Fibroblast of lung (primary cell): ENCODE measurements at places on chromosomes 4 and X.

DNA sequence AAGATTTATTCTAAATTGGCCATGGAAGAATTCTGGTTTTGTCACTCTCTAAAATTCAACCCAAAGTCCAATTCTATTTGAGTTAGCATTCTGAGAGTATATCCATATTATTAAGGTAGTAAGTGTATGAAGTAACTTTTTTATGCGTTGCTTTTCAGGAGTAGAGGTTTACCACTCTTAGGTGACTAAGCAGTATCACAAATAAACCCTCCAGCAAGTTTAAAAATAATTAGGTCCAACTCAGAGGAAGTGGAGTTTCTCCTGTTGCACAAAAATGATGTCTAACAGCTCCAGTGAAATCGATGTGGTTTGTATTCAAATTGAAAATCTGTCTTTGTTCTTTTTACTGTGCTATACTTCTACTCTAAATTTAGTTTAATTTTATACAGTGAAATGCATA lies 6.6 kb downstream of the SCML1 start:
- peak; percentile 6 for DNase-seq

GRCh38 chrX:36199928-36200327 lies 280.4 kb downstream of the CFAP47 start:
- DNase-seq: no peak

DNA sequence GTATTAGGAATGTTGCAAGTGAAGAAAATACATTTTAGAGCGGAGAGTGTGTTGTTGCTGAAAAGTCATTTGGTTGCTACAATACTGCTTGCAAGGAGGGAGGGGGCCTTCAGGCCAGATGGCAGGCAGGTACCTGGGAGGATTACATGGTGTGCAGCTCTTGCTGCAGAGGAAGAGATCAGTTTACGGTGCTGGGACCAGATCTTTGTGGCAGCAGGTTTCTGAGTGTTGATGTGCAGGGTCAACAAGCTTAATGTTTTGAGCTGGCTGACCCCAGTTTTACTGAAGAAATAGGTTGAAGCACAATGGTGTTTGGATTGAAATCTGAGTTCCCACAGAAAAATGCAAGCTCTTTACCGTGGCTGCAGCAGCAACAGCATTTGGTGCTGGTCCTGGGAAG lies 96.4 kb upstream of the DDIT4L start:
- DNase-seq: no peak

- peak; percentile 6 for DNase-seq
Observed at GRCh38 chr4:86247320-86247719, 112.5 kb downstream of the MAPK10 start.

DNA sequence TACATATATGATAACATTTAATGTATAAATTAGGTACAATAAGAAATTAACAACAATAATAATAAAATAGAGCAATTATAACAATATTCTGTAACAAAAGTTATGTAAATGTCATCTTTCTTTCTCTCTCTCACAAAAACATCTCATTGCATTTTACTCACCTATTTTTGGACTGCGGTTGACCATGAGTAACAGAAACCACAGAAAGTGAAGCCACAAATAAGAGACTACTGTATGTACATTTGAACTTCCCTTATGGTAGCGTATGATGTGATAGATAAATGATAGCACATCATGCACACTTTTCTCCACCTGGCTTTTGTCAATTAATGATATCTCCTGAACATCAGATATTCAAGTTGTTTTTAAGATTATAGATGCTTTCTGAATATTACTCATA lies 80.5 kb downstream of the HNRNPD start:
- DNase-seq: no peak

DNA sequence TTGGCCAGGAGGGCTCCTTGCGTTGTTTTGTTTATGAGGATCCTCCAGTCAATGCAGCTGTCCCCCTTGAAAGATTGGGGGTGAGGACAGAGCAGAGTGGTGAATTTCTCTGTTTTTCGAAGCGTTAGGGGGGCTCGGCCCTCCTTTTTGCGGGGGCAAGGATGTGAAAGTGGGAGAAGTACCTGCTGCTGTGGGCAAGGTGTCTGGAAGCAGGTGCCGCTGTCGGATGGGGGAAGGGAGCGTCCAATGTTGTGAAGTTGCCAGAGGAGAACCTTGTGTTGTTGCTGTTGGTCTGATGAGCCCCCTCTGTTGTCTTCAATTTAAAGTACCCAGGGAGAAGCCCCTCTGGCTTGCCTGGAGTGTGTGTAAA lies 613 bp downstream of the GLRB start:
- DNase-seq: no peak

DNA sequence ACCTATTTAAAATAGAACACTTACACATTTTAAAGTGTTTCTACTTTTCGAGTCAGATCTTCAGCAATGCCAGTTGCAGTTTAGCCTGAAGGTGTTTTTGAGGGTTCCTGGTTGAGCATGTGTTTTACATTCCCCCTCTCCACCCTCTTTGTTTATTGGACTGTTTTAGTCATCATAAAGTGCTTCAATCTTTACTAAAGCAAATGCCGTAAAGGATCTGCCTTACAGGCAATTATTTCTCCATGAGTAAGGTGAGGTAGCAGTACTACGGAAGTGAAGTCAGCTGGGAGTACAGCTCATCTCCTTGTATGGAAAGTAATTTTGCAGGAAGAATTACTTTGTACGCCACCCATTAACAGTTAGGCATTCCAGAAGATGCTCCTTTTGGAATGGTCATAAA lies 36.9 kb downstream of the PDLIM5 start:
- no peak for DNase-seq

DNA sequence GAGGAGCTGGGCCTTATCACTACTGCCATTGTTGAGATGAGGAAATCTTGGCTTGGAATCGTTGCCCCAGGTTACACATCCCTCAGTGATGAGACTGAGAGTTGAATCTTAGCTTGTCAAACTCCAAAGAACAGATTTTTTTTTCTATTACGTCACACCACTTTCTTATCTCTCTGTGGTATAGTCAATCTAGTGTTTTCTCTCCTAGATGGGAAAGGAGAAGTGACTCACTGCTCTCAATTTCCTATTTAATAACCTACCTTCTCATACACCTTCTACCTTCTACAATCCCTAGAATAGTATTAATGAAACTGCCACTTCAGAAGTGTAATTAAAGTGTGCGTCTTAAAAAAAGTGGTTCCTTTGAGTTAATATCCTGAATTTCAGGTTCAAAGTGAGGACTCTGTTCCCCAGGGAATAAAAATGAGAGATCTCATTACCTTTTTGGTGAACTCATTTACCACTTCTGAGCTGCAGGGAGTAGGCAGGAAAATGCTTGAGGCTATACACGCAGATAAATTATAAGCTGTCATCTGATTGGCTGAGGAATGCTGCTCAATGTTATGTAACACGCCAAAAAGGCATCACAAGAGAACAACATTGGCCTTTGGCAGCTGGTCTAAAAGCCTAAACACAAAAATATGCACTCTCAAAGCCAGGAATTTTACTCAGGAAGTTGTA lies 59.3 kb downstream of the MAD2L1 start:
- DNase-seq: peak; percentile 81

GRCh38 chr4:30847167-30847566 lies 127.0 kb downstream of the PCDH7 start:
- DNase-seq: peak; percentile 22

DNA sequence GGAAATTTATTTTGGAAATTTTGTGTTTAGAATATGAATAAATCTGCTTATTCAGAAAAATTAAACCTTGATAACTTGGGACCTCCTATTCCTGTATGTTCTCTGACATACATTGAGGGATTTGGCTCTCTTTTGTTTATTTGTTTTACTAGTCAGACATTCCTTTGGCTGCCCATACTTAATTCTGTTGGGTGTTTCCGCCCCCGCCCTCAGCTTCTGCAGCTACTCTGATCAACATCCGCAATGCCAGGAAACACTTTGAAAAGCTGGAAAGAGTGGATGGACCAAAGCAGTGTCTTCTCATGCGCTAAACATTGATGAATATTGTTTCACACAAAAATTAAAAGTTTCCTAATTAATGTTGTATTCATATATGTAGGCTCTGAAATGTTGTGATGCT lies 40.5 kb downstream of the RRAGB start:
- peak; percentile 59 for DNase-seq

GRCh38 chr4:98611677-98612317 lies 46.6 kb downstream of the TSPAN5 start:
- no peak for DNase-seq

GRCh38 chr4:140757232-140757630 lies 1.0 kb upstream of the TBC1D9 start:
- no peak for DNase-seq

DNA sequence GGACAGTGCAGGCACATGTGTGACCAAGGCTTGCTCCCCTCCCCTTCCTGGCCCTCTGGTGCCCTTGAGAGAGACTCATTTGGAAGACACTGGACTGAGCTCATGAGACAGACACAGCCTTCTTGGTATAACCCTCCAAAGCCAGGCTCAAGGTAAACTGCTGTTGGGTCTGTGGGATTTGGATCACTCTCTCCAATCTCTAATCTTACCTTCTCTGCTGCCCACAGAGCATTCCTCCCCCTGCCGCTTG lies 105.0 kb upstream of the MAMLD1 start:
- DNase-seq: no peak

- no peak for DNase-seq
Observed at GRCh38 chrX:133454491-133454914, 39.2 kb upstream of the GPC4 start.

DNA sequence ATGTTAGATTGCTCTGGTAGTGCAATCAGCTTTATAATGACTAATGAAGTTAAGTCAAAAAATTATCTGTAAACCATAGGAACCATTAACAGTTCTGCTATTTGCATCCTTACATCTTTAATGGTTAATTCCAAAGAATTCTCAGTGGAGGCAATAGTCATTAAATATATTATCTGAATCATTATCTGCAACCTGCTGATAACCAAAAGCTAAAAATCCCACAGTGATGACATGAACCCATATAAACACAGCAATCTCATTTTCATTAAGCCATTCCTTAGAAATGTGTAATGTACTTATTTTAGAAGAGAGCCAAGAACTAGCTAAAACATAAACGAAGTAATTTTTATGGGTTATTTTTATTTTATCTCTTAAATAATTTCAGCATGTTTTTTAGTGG lies 60.2 kb downstream of the MAGEB16 start:
- DNase-seq: no peak

GRCh38 chrX:29107231-29107630 lies 520.0 kb downstream of the IL1RAPL1 start:
- DNase-seq: no peak

GRCh38 chrX:727738-728621 lies 97.4 kb downstream of the SHOX start:
- no peak for DNase-seq

- no peak for DNase-seq
Observed at GRCh38 chr4:34220601-34221000, 2023.7 kb downstream of the ARAP2 start.

- DNase-seq: peak; percentile 25
Observed at GRCh38 chr4:177281351-177281909, 28.2 kb upstream of the NEIL3 start.

- DNase-seq: peak; percentile 54
Observed at GRCh38 chrX:104922206-104922621, 298.3 kb downstream of the TEX13A start.

- peak; percentile 1 for DNase-seq
Observed at GRCh38 chrX:55056820-55057674, 17.8 kb upstream of the PAGE2B start.

DNA sequence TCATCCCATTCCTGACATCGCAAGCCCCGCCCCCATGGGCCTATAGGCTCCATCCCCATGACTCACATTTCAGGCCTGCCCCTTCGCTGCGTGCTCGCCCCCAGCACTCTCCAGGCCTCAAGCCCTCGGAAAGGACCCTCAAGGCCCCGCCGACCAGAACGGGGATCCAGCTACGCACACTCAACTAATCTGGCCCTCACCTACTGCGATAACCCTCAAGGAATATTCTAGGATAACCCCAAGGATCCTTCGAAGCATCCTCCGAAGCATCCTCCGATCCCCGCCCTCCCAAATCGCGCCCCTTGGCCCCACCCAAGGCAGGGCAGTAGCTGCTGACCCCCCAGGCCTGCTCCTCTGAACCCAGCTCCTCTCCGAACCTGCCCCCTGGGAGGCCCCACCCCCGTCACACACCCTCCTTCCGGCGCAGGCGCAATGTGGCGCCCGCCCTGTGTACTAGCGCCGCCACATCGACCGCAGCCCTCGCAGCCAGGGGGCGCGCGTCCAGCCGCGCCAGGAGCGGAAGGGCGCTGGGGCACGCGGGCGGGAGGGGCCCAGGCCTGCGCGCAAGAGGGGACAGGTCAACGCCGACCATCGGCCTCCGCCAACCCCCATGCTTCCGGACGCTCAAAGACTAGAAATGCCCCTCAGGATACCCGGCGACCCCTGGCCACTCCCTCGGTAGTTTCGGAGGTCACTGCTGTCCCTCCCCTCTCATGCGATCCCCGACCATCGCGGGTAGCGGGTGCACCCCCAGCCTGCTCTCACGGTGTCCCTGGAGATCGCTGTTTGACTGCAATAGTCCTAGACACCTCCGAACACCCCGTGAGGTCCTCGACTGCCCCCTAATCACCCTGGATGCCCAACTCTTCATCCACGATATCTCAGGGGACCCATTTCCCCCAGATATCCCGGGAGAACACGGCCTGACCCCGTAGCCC lies 6.4 kb upstream of the MAGIX start:
- peak; percentile 88 for DNase-seq

DNA sequence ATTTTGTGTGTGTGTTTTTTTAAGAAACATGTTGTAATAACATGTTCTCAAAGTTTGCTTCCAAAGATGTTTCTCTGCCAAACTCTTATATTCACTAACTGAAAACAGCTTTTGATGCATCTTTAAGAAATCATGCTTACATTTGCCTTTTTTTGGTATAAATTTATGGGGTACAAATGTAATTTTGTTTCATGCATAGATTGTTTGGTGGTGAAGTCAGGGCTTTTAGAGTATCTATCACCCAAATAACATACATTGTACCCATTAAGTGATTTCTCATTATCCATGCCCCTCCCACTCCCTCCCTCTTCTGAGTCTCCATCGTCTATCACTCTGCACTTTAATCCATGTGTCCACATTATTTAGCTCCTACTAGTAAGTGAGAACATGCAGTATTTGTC lies 30.8 kb downstream of the SPINK2 start:
- peak; percentile 65 for DNase-seq

- peak; percentile 51 for DNase-seq
Observed at GRCh38 chr4:60992037-60992436, 208.1 kb upstream of the ADGRL3 start.

GRCh38 chrX:150770623-150771022 lies 77.4 kb downstream of the MTMR1 start:
- no peak for DNase-seq

DNA sequence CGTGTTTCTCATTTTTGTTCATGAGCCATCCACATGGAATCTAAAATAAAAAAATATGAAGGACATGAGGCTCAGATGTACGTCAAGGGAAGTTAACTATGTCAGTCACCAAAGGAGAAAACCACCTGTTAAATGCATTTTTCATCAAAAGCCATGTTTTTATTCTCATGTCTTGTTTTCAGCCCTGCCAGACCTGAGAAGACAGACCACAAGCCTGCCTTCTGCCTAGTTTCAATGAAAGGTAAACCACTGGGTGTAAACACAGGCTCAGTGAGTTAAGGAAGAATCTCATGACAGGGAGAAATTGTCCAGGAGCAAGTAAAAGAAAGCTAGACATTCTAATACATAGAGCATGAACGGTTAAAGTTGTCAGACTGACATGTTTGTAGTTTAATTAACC lies 52.3 kb upstream of the TNIP3 start:
- no peak for DNase-seq
